ENCODE measurements at places on chromosomes 5 and 9. TPM values are rescaled to one million over a fixed set of nuclear protein-coding genes. Genes with fewer than 3 reads are reported as not detected.
A peak's percentile ranks its signal among the peaks of the same experiment; 100 is the strongest.

The CDK9 gene
- 77.0 TPM for total RNA-seq

The CAMK4 gene
- 9.4 TPM for total RNA-seq

The KLHL9 gene
- 31.7 TPM for total RNA-seq

The PTGS1 gene
- 0.16 TPM for total RNA-seq

The IL9 gene
- not detected for total RNA-seq

GRCh38 chr9:136285501-136286358 lies 18.2 kb downstream of the CCDC187 start:
- DNase-seq: no peak

GRCh38 chr9:128098297-128099230 lies 29.0 kb downstream of the PTGES2 start:
- peak; percentile 71 for DNase-seq

All from neural crest cell (in vitro differentiated cells).